Natural killer cell (primary cell): ENCODE measurements at places on chromosomes 13 and 19. TPM values are rescaled to one million over a fixed set of nuclear protein-coding genes. Genes with fewer than 3 reads are reported as not detected.

DNA sequence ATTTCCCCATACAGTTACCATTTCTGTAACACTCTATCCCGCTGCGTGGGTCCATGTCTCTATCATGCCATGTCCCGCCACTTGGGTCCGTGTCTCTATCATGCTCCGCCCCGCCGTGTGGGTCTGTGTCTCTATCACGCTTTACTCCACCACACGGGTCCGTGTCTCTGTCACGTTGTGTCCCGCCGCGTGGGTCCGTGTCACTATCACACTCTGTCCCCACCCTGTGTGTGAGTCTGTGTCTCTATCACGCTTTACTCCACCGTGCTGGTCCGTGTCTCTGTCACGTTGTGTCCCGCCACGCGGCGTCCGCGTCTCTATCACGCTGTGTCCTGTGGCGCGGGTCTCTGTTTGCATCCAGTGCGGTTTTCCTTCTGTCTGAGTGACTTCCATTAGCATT is 11.6 kb downstream of the ADPRHL1 start:
- DNase-seq = no peak
- no peak overlapping the region for H3K27ac ChIP-seq
- no peaks in the 10 kb centered on the region for H3K27me3 ChIP-seq

DNA sequence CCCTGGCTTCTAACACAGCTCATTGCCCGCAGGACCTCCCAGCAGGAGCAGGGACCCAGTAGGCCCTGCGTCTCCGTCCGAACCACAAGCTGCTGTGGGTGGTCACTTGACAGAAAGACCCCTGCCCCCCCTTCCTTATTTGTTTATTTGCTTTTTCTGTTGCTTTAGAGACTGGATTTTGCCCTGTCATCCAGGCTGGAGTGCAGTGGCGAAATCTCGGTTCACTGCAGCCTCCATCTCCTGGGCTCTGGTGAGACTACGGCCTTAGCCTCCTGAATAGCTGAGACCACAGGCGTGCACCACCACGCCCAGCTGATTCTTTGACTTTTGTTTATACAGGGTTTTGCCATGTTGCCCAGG is 7.6 kb upstream of the PTBP1 start:
- H3K36me3 ChIP-seq = no peaks in the 10 kb centered on the region
- no peak for DNase-seq
- H3K27me3 ChIP-seq = no peaks in the 10 kb centered on the region
- peaks cover 4% of the 10 kb centered on the region for H3K4me1 ChIP-seq
- no peak overlapping the region for H3K4me3 ChIP-seq
- no peak overlapping the region for H3K27ac ChIP-seq

Gene FPR3
- 0.28 TPM for total RNA-seq

Gene KLK6
- total RNA-seq = not detected
